ENCODE measurements at places on chromosomes 5 and 9.

DNA sequence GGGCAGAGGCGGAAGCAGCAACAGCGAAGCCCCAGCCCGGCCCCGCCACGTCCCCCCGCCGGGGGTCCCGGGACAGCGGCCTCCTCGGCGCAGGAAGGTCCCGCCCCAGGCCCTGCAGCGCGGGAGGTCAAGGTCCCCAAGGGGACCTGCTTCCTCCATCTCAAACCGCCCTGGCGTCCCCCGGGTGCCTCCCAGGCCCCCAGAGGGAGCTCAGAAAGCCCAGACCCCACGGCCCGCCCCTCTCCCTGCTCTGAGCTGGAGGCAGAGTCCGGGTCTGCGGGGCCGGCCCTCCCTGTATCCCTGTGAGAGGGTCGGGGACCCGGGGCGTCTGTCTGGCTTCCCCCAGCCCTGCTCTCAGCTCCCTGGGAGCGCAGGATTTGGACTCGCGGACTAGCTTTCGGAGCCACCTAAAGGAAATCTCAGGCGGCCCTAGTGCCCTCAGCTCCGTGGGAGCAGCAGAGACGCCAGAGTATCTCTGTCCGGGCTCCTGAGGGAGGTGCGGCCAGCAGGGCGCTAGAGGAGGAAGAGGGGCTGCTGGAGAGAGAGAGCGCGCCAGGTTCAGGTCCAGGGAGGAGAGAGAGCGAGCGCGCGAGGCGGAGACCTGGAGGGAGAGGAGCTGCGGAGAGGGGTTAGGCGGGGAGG is 30.7 kb downstream of the EXOC3 start:
- H3K36me3 ChIP-seq = no peaks in the 10 kb centered on the region

GRCh38 chr5:14928661-14929060 is 57.1 kb upstream of the ANKH start:
- no peaks in the 10 kb centered on the region for H3K4me1 ChIP-seq
- H3K4me3 ChIP-seq = no peak overlapping the region
- DNase-seq = no peak
- no peaks in the 10 kb centered on the region for H3K36me3 ChIP-seq
- no peak overlapping the region for H3K27ac ChIP-seq
- no peaks in the 10 kb centered on the region for H3K27me3 ChIP-seq

GRCh38 chr9:77598524-77598923 is 49.6 kb downstream of the GNA14 start:
- H3K27ac ChIP-seq = no peak overlapping the region
- no peak overlapping the region for H3K4me3 ChIP-seq
- no peaks in the 10 kb centered on the region for H3K36me3 ChIP-seq
- H3K27me3 ChIP-seq = no peaks in the 10 kb centered on the region
- DNase-seq = no peak

DNA sequence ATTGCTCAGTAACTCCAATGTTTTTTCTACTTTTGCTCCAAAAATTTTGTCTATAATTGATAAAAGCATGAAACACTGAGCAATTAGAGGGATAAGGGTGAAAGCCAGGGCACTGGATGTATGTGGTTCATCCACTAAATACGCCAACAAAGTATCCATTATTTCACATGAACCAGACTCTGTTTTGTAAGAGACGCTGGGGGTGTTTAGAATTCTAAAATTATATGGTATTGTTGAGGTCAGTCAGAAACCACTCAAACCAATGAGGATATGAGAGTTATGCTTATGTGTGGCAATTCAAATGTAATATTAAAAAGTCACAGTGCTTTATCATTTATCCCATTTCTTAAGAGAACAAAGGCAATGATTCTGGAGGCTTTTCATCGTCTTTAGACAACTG is 220.2 kb downstream of the EFNA5 start:
- no peak overlapping the region for H3K4me3 ChIP-seq
- H3K27ac ChIP-seq = no peak overlapping the region
- no peaks in the 10 kb centered on the region for H3K36me3 ChIP-seq
- no peak for DNase-seq
- no peaks in the 10 kb centered on the region for H3K27me3 ChIP-seq

- peaks cover 56% of the 10 kb centered on the region for H3K4me1 ChIP-seq
- no peaks in the 10 kb centered on the region for H3K36me3 ChIP-seq
- peak overlapping the region; percentile 58 for H3K27ac ChIP-seq
Observed at GRCh38 chr5:172881691-172882370, 47.8 kb downstream of the ERGIC1 start.

GRCh38 chr9:21686738-21687137 is 115.7 kb upstream of the MTAP start:
- no peaks in the 10 kb centered on the region for H3K27me3 ChIP-seq
- no peak for DNase-seq
- no peak overlapping the region for H3K27ac ChIP-seq
- H3K4me3 ChIP-seq = no peak overlapping the region
- H3K4me1 ChIP-seq = no peaks in the 10 kb centered on the region
- no peaks in the 10 kb centered on the region for H3K36me3 ChIP-seq

DNA sequence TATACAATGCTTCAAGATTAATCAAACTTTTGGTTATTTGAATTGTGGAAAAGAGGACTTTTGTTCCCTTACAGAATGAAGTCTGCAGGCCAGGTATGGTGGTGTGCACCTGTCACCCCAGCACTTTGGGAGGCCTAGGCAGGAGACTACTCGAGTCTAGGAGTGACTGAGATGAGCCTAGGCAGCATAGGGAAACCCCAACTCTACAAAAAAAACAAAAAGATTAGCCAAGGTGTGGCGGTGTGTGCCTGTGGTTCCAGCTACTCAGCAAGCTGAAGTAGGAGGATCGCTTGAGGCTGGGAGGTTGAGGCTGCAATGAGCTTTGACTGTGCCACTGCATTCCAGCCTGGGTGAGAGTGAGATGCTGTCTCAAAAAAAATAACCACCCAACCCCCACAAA is 9.3 kb downstream of the CCNH start:
- no peak overlapping the region for H3K4me3 ChIP-seq
- H3K27ac ChIP-seq = no peak overlapping the region
- peaks cover 47% of the 10 kb centered on the region for H3K36me3 ChIP-seq
- DNase-seq = no peak
- H3K4me1 ChIP-seq = peaks cover 26% of the 10 kb centered on the region
- no peaks in the 10 kb centered on the region for H3K27me3 ChIP-seq

- no peak overlapping the region for H3K27ac ChIP-seq
- H3K4me1 ChIP-seq = no peaks in the 10 kb centered on the region
- no peaks in the 10 kb centered on the region for H3K36me3 ChIP-seq
- no peak overlapping the region for H3K4me3 ChIP-seq
Observed at GRCh38 chr9:91930475-91930874, 19.6 kb downstream of the ROR2 start.

DNA sequence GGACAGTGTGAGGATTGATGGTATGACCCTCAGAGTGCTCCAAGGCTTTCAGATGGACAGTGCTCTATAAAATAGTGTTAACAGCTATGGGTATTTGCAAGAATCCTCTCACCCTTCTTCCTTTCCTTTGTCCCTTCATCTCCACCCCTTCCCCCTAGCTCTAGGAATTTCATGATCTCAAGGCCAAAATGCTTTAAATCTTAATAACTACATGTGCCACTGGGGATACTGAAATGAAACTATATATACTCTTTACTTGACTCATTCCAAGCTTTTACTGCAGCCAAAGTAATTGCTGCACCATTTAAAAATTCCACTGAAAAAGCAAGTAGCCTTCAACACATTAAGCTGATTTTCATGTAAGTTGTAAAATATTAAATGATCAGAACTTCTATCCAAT is 361.6 kb upstream of the SLC30A5 start:
- no peak for DNase-seq
- no peak overlapping the region for H3K27ac ChIP-seq
- H3K4me3 ChIP-seq = no peak overlapping the region

GRCh38 chr5:58317009-58317408 is 142.9 kb downstream of the PLK2 start:
- no peak overlapping the region for H3K27ac ChIP-seq
- H3K36me3 ChIP-seq = no peaks in the 10 kb centered on the region
- H3K4me3 ChIP-seq = no peak overlapping the region
- H3K27me3 ChIP-seq = no peaks in the 10 kb centered on the region
- no peak for DNase-seq
- H3K4me1 ChIP-seq = no peaks in the 10 kb centered on the region

- H3K27ac ChIP-seq = no peak overlapping the region
- no peak overlapping the region for H3K4me3 ChIP-seq
- H3K4me1 ChIP-seq = no peaks in the 10 kb centered on the region
- H3K27me3 ChIP-seq = no peaks in the 10 kb centered on the region
Observed at GRCh38 chr5:137275083-137275482, 224.0 kb downstream of the SPOCK1 start.

- no peak overlapping the region for H3K27ac ChIP-seq
- H3K4me3 ChIP-seq = no peak overlapping the region
- H3K36me3 ChIP-seq = no peaks in the 10 kb centered on the region
- H3K27me3 ChIP-seq = no peaks in the 10 kb centered on the region
- peak; percentile 87 for DNase-seq
Observed at GRCh38 chr9:129726322-129727160, 26.3 kb downstream of the PTGES start.

DNA sequence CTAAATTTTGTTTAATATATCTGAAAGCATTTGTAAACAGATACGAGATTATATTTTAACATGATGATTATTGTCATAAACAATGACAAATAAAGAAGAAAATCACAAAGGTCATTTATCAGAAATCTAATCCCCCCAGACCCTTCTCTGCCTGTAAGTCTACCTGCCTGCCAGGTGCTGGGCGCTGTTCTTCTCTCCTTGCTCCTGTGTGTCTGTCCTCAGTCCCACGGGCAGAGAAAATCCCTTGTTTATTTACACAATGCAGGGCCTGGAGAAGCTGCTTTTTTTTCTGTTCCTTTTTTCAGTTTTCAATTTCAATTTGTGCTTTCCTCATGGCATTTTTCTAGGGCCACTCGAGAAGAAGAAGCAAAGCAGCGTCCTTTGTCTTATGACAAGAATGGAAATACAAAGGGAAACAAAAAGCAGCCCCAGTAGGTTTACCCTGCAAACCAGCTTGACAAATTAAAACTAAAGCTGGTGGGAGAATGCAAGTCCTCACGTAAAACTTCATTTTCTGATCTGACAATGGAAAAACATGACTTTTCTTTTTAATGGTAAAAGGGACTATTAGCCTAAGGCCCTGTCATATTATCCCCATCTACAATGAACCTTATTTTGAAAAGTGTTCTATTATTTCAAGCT is 282.4 kb upstream of the KLF9 start:
- no peak for DNase-seq
- H3K4me1 ChIP-seq = no peaks in the 10 kb centered on the region
- H3K4me3 ChIP-seq = no peak overlapping the region
- H3K27me3 ChIP-seq = no peaks in the 10 kb centered on the region

DNA sequence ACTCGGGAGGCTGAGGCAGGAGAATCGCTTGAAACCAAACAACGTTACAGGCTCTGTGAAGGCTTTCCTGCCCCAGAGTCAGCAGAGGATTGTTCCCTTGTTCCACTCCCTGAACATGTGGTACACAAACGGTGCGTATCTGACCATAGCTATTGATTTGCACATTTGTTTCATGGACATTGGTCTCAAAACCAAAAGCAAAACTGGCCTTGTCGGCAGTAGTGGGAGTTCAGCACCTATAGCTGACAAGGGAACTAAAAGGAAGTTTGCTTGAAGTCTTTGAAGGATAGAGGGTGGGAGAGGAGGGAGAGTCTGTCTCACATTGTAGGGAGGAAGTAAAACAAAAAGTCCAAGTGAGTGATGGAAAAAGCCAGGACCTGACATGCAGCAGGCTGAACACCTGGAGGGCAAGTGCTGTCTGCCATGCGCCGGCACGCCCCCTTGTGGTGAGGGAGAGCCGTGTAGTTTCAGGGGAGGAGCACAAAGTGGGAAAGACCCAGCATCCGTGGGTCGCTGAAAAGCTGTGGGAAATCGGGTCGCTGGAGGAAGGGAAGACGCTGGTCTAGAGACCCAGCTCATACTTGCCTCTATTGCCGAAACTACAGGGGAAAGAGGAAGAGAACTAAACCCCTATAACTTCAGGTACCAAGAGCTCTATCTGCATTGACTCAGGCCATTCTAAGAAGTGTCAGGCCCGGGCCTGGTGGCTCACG is 58.0 kb downstream of the RAD23B start:
- H3K27ac ChIP-seq = no peak overlapping the region
- no peak overlapping the region for H3K4me3 ChIP-seq
- H3K27me3 ChIP-seq = no peaks in the 10 kb centered on the region
- peak; percentile 95 for DNase-seq
- peaks cover 24% of the 10 kb centered on the region for H3K36me3 ChIP-seq

DNA sequence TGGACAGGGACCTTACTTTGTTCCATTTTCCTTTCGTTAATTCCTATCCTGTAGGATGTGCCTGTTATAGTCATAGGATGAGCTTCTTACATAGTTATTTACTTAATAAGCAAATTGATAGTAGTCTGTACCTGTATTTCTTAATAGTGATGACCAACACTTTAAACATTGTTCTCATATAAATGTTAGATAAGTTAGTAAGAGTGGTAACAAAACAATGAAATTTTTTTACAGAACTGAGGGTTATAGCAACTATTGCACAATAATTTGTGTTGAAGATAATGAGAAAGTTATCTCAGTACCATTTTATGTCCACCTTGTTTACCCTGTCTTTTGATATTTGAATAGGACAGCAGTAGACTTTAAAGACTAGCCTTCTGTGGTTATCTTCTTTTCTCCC is 162.9 kb upstream of the ELL2 start:
- H3K27me3 ChIP-seq = no peaks in the 10 kb centered on the region
- H3K4me3 ChIP-seq = no peak overlapping the region

DNA sequence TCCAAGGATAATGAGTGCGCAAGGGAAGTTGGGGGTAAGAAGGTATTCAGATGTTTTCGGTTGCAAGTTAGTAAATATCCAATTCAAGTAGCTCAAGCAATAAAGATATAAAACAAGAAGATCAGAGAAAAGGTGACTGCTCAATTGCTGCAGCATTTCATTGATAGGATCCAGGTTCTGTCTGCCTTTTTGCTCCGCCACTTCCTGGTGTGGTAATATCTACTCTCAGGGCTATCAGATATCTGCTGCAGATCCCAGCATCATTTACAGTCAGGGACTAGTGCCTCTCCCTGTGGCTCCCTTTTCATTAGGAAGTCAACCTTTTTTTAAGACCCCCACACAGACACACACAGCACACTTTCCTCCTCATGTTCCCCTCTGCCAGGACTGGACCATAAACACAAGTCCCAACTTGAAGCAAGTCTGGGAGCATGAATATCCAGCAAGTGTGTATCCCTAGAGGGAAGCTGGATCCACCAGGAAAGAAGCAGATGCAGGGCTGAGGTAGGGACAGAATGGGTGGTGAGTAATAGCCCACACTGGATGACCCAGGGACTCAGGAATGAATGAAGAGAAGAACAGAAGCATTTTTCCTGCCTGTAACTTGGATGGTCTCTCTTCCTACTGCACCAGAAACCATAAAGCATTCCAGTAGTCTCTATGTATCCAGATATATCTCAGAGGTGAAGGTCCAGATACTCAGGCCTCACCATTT is 53.7 kb downstream of the ZNF622 start:
- H3K36me3 ChIP-seq = no peaks in the 10 kb centered on the region
- H3K27me3 ChIP-seq = no peaks in the 10 kb centered on the region
- no peak overlapping the region for H3K4me3 ChIP-seq

- H3K36me3 ChIP-seq = no peaks in the 10 kb centered on the region
- H3K4me1 ChIP-seq = no peaks in the 10 kb centered on the region
- no peak overlapping the region for H3K4me3 ChIP-seq
Observed at GRCh38 chr5:122880170-122880689, 34.8 kb downstream of the SNX24 start.

GRCh38 chr9:125883565-125884217 is 136.5 kb downstream of the PBX3 start:
- no peaks in the 10 kb centered on the region for H3K27me3 ChIP-seq
- H3K27ac ChIP-seq = no peak overlapping the region
- no peak overlapping the region for H3K4me3 ChIP-seq
- no peak for DNase-seq

- no peak for DNase-seq
- H3K27ac ChIP-seq = no peak overlapping the region
- no peaks in the 10 kb centered on the region for H3K36me3 ChIP-seq
Observed at GRCh38 chr9:137514691-137515337, 35.4 kb downstream of the PNPLA7 start.

- no peaks in the 10 kb centered on the region for H3K27me3 ChIP-seq
- H3K4me3 ChIP-seq = no peak overlapping the region
- H3K27ac ChIP-seq = no peak overlapping the region
- H3K36me3 ChIP-seq = no peaks in the 10 kb centered on the region
- no peaks in the 10 kb centered on the region for H3K4me1 ChIP-seq
Observed at GRCh38 chr5:82661933-82662332, 383.8 kb upstream of the RPS23 start.

Measured in spleen (tissue), 13 donors.